ENCODE measurements at places on chromosomes 2 and 18.

- no peak for DNase-seq
Observed at GRCh38 chr2:58419983-58420382, 178.9 kb upstream of the FANCL start.

GRCh38 chr2:57906152-57906732, 140.4 kb upstream of the VRK2 start:
- DNase-seq, result no peak

- DNase-seq, result no peak
Observed at GRCh38 chr2:111675419-111676194, 208.4 kb downstream of the ANAPC1 start.

GRCh38 chr2:72570413-72570812, 255.4 kb downstream of the EXOC6B start:
- no peak for DNase-seq

DNA sequence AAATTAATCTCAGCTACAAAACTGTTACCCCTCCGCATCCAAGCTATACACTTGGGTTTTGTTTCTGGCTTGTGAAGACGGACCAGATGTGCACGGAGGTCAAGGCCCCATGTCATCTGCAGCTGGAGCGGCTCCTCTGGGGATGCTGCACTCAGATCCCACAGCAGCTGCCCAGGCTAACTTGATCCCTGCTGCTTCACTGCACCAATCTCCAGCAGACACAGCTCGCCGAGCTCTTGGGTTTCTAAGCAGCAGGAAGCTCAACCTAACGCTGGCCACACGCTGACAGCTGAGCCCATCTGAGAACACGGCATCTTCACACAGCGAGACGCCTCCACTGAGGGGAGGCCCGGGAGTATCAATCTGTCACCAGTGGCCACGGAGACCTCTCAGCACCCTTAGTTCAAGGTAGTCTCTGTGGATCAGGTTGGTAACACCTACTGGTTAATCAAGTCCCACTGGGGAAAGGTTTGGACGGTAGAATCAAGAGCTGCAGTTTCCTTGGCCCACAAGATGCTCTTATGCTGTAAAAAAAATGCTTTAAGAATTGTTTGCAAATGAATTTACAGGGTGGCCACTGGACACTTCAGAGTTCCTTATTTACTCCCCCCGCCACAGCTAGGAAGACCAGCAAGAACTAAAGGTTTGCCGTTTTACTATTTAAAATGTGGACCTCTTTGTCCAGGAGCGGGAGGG, 67.5 kb downstream of the EMILIN2 start:
- no peak for DNase-seq

DNA sequence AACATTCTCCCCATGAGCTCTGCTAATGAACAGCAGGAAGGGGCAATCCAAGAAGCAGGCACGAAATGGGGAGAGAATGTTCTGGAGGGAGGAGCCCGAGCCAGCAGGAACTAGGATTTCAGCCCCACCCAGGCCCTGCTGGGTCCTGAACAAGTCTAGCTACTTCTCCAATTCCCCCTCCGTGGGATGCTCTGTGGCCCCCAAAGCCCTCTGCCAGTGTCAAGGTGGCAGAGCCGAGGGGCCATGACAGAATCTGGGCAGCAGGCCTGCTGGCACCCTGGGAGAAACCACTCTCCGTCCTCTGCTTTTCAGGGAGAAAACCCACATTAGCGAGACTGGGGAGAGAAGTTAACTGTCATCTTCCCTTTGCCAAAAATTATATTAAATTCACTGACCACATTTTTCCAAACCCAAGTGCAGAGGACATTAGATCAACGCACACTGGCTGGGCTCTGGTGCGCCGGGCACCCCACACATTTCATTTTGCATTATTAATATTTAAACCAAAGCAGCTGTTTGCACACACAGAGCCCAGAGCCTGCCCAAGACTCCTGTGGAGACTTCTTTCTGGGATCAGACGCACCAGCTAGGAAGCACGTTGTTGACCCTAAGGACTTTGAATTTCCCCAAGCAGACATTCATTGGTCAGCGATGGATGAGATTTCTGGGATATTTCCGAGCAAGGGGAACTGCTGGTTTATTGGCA, 80.2 kb upstream of the PKDCC start:
- DNase-seq, result no peak

GRCh38 chr18:21490748-21491147, 109.8 kb downstream of the ESCO1 start:
- DNase-seq, result no peak

DNA sequence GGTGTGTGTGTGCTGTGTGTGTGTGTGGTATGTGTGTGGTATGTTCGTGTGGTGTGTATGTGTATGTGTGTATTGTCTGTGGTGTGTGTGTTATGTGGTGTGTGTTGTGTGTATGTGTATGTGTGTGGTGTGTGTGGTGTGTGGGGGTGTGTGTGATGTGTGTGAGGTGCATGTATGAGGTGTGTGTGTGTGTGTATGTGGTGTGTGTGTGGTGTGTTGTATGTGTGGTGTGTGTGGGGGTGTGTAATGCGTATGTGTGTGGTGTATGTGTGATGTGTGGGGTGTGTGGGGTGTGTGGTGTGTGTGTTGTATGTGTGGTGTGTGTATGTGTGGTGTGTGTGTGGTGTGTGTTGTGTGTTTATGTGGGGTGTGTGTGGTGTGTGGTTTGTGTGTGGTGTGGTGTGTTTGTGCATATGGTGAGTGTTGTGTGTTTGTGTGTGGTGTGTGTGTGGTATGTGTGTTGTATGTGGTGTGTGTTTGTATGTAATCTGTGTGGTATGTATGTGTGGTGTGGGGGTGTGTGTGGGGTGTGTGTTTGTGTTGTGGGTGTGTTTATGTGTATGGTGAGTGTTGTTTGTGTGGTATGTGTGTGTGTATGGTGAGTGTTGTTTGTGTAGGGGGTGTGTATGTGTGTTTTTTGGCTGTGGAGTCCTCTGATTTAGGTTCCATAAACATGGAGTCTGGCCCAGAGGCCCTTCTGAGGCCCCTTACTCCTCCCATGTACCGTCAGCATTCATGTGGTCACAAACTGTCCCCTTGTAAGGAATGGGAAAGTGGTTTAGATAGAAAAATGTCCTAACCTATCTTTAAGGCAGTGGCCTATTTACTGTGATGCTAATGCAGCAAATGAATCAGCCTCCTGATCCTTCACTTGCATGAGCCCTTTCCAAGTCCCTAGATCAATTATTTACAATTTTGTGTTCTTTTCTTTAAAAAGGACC, 116.0 kb downstream of the ALPK2 start:
- no peak for DNase-seq

DNA sequence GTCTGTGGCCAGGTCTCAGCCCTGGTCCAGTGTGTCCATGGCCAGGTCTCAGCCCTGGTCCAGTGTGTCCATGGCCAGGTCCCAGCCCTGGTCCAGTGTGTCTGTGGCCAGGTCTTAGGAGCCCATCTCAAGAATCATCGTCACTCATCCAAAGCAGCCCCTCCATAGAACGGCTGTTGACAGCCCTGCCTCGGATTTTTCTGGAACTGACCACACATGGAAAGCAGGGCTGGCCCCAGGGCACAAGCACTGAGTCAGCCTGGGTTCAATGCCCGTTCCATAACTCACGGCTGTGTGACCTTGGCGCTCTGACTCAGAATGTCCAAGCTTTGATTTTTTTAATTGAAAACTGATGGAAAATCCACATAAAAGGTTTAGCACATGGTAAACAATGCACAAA, 59.9 kb upstream of the SNTG2 start:
- no peak for DNase-seq

- DNase-seq, result no peak
Observed at GRCh38 chr2:217466805-217467204, 536.0 kb downstream of the TNS1 start.

GRCh38 chr18:10266334-10266590, 188.2 kb upstream of the APCDD1 start:
- DNase-seq, result no peak

DNA sequence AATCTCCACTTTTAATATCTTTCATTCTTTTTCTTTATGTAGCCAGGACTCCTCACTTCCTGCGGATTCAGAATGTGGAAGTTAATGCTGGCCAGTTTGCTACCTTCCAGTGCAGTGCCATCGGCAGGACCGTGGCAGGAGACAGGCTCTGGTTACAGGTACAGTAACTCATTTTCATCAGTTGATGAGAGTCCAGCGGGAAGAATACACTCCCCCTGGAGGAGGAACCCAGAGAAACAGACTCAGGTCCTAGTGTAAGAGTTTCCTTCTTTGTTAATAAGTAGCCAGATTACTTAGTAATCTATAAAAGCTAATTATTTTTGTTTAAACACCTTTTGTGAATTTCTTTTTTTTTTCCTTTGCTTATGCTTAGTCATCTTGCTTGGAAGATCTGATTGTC, 359.4 kb downstream of the PTPRM start:
- DNase-seq, result no peak

GRCh38 chr18:44876024-44876423, 195.3 kb downstream of the SETBP1 start:
- no peak for DNase-seq

DNA sequence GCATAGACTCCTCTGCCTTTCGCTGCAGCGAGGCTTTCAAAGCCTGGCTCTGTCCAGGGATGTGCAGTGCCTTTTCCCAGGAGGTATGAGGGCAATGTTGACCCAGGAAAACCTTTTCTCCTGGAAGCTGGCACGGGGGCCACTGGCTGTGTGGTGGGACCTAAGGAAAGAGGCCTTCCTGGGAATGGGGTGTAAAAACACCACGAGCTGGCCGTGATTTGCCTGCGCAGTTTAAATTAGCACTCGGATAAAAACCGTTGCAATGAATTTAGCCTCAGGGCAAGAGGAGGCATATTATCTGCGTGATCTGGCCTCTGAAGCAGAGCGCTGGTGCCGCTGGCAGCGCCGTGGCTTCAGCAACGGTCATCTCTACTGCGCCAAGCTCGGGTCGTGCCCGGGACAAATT, 3.0 kb downstream of the OSR1 start:
- no peak for DNase-seq

DNA sequence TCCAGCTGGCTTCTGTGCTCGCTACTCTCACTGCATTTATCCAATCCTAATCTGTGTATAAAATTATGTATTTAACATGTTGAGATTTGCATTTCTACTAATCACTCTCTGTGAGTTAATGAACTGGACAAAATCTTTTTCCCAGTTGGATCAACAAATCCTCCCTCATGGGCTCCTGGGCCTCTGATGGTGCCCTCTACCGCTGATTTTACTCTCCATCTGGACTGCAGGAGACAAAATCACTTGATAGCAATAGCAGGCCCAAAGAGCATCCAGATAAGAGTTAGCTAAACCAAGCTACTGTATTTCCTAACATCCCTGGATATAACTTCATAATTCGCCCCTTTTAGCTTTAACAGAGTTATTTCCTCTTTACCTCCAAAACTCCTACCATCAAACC, 14.4 kb downstream of the REG3G start:
- DNase-seq, result no peak

DNA sequence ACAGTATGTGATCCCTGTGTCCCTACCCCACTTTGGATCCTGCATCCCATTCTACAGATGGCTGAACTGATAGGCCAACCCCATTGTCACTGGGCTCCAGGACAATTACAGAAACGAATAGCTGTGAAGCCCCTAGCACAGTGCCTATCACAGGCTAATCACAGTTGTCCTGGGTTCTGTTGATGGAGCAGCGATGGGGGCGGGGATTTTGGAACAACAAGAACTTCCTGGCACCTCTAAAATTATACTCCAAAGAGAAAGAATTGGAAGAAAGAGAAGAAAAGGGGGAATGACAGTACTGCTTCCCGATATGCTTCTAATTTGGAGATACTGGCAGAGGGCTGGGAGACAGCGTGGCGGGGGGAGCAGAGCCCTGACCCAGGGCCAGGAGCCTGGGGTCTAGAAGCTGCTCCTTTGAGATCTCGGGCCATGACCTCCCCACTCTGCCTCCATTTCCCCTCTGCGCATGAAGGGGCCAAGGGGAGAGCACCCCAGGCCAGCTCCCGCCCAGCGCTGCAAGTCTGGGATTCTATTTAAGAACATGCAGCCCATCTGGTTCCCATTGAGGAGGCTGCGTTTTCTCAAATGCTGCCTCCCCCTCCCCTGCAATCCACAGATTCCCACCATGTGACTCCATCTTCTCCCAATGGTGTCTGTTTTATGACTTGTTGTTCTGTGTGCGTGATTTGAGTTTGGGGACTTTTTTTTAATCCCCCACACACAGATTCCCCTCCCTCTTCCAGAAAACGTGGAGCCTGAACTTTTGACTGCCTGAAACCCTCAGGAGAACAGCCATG, 202.7 kb downstream of the CYP26B1 start:
- DNase-seq, result no peak

DNA sequence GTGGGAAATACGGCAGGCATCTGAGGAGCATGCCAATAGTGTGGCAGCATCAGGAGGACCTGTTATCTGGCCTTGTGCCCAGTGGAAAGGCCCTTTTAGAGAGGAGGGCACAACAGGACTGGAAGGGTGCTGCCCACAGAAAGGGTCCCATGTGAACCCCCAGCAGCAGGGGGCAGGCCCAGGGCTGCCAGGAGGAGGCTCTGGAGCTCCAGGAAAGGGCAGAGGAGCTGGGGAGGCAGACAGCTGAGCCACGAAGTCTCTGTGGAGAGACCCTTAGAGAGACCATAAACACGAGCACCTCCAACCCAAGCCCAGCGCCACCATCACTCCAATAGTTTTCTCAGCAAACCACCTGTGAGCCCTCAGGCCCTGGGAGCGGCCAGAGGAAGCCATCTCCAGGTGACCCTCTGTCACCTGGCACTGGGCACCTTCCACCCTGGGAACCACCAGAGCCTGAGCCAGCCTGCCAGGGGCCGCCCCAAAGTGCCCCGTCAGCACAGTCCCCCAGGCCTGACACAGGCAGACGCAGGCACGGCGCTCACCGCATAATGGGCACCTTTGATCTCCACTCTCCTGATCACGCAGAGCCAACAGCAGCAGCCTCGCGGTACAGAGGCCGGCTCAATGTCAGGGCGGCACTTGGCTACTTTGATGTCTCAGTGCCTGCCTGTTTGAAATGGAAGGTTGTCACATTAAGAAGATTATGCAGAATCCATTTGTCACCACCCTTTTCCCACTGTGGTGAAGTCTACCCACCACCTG, 162.5 kb upstream of the RAB6C start:
- DNase-seq, result no peak

DNA sequence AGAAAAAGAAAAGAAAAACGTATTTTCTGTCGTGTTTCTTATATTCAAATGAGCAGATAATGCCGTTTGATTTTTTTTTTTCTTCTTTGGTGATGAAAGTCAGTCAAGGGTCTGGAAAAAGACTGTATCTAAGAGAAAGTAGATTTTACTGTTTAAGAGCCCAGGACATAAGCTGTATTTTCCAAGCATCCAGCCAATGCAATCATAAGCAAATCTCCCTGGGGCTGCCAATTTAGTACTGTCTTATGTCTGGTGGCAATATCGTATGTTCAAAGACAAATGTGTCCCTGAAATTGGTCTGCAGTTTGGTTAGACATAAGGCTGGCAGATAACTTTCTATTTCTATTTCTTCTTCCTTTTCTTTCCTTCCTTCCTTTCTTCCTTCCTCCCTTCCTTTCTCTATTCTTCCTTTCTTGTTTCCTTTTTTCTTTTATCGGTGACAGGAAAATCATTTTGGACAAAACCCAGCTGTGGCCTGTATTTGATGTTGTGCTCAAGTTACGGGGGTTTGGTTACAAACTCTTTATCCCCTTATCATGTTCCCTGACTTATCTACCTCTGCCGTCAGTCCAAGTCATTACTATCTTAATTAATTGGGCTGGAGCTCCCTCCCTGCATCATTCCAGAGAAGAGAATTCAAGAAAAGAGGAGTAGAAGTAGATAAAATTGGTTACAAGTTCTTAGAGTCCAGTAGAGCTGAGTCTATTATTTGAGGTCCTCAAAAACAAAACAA, 683.4 kb upstream of the FSHR start:
- DNase-seq, result no peak
